ENCODE measurements at places on chromosomes 1 and 21.

DNA sequence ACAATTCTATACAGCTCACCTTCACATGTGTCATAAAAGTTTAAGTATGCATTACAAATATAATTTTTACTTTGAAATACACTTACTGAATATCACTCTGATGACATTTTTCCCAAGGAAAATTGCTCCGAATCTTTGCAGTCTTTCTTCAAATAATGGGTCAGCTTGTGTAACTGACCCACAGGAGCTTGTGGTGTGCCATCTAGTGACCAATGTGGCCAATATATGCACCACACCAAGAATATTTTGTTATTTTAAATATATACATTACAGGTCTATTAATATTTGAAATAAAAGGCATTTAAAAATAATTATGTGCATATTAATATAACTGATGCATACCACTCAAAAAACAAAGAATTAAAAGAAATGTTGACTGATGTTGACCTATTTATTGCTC is 271.4 kb downstream of the TBX15 start:
- DNase-seq, result no peak

DNA sequence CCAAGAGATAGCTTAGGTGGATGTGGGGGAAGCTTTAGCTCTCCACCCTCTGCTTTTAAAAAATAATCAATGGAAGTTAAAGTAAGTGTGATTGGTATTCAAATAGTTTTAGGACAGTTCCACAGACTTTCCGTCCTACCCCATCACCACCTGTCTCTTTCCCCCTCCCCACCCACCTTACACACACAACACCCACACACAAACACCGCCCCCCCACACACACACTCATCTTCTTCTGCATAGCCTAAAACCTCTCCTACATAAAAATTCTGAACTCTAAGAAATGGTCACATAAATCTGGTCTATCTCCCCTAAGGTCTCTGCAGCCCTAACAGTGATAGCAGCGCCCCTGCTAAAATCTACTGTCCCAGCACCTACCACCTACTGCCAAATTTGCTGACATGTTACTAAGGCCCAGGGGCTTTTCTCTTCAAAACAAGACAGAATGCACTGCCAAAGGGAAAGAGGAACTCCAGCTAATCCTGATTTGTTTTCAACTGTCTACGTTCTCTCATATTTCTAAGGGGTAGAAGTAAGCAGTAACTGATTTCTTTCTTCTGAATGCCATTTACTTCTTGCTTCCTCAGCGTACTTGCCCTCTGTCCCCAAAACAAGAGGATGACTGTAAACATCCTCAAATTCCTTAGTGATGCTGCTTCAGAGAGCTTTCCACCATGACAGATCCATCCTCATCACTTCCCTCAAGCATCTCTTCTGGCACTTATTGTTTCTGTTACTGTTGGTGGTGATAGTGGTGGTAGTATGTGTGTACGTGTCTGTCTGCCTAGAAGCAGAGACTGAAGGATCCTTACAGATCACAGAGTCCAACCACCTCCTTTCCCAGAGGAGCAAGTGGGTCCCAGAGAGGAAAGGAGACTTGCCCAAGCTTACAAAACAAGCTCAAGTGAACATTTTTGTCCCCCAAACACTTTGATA is 56.8 kb downstream of the LUZP1 start:
- DNase-seq, result no peak

DNA sequence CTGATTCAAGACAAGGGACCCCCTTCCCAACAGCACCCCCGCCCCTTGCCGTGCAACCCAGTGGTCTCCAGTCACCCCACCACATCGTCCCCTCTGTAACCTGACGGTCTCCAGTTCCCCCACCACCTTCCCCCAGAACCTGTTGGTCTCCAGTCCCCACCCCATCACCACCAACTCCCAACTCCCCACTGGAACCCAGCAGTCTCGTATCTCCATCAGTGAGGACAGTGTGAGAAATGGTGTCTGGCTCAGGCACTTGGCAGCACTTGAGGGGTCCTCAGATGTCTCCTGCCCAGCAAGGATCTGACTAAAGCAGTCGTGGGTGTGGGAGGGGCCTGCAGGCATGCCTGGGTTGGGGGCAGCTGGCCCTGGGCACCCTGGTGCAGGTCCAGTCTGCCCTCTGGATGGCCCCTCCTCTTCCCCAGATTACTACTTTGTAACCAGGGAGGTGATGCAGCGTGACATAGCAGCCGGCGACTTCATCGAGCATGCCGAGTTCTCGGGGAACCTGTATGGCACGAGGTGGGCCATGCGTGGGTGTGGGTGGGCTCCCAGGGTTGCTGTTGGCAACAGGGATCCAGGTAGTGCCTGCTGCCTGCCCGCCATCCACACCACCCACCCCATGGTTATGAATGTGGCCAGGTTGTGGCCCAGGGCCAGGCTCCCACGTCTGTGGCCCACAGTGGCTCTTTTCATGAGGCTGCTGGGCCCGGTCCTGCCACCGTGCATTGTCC is 3.1 kb upstream of the GJC2 start:
- no peak for DNase-seq

DNA sequence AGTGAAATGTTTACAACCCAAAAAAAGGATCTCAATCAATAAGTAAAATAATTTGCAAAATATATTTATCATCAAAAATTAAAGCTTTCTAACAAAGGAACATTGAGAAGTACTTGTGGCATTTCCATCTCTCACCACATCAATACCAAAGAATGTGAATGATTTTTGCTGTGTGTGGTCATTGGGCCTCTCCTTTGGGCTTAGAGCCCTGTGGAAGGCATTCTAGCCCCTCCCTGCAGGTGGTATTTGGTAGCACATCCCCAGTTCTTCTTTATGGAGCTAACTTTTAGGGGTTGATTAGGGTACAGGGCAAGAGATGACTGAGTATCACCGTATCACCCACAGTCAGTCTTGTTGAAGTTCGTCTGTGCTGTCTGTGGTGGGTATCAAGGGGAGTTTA is 294.1 kb upstream of the SGIP1 start:
- DNase-seq, result no peak

- no peak for DNase-seq
These were observed 637.5 kb downstream of the AJAP1 start for GRCh38 chr1:5291889-5292288.

GRCh38 chr1:60483509-60483908 is 409.9 kb upstream of the C1orf87 start:
- DNase-seq, result no peak

GRCh38 chr1:201714542-201715329 is 114.2 kb upstream of the IPO9 start:
- peak; percentile 95 for DNase-seq

DNA sequence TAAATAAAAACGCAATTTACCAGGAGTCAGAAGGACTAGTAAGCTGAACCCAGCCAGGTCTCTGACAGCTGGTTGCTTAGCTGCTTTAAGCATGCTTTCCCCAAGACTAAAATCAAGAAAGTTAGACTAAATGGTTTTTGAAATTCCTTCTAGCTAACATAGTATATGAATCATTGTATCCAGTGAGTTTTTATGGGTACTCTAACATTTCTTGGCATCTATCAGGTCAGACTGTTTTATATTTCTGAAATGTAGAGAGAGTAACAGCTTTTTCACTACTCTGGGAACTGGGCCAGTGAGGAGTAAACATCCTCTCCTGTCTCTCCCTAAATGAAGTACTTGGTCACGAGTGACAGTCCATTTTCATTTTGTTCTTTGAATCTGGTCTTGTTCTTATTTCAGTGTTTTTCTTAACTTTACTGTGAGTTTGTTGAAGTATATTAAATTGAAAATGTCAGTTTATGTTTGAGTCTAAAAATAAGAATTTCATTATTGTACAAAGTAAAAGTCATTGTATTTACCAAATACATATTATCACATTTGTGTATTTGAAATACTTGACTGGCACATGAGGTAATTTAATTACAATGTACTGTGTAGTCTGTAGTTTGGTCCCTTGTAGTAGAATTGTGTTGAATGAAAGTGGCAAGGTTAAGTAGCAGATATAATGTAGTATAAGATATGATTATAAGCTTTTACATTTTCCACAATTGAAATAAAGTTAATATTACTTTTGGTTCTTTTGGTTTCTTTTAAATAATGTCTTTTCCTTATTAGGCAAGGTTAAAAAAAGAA is 47.6 kb downstream of the PKN2 start:
- DNase-seq, result peak; percentile 61

- DNase-seq, result no peak
These were observed 63.5 kb downstream of the AGPAT3 start for GRCh38 chr21:43928222-43929125.

- no peak for DNase-seq
These were observed 32.6 kb downstream of the ZBED6 start for GRCh38 chr1:203828002-203828401.

GRCh38 chr1:43910343-43910742 is 23.3 kb upstream of the ARTN start:
- DNase-seq, result no peak

DNA sequence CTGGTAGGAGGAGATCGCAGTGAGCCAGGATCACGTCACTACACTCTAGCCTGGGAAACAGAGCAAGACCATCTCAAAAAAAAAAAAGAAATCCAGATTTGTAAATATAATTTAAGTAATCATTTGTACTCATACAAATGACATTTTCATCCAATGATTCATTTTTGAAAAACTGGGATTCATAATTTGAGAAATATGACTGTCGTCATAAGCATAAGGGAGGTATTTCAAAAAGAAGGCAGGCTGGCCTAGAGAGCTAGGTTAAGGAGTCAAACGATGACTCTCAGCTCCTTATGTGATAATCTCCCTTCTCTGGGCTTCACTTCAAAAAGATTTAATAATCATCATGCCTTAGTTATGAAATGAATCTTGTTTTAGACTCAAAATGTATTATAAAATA is 2.3 kb downstream of the GART start:
- peak; percentile 74 for DNase-seq

DNA sequence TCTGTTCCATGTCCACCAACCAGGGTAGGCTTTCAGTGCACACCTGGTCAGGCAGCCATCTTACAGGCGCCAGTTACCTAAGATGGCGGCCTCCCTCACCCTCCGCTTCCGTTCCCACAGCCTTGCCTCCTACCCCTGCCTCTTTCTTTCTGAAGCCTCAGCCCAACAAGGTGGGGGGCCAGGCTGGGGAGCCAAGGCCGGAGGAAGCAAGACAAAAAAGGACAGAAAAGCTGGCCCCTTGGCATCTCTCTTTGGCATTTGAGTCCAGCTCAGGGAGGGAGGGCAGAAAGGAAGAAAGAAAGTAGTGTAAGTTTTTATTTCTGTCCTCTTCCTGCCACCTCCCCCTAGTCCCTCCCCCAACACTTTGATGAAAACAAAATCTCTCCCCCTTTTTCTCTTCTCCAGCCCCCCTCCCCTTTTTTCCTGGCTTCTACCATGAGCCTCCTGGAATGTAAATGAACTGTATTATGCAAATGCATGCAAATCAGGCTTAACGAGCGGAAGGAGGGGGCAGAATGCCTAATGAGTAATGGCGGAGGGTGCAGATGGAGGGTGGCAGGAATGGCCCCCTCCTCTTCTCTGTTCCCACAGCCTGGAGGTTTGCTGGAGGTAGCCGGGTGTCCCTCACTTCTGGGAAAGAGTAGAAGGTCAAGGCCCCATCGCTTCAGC is 43.8 kb downstream of the RHBG start:
- no peak for DNase-seq

DNA sequence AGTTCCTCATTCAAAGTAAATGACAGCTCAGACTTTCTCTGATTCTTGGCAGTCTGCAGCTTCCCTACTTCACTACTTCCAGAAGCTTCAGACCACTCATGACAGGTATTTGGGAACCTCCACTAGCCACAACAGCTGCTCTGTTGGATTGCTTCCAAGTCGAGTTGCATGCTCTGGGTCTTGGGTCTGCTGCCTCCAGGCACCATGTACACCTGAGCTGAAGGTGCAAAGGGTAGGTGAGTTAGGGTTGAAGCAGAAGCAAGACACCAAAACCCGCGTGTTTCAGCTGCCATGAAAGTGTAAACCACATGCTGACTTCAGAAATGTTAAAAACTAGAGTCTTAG is 62.7 kb downstream of the ZNF684 start:
- no peak for DNase-seq

DNA sequence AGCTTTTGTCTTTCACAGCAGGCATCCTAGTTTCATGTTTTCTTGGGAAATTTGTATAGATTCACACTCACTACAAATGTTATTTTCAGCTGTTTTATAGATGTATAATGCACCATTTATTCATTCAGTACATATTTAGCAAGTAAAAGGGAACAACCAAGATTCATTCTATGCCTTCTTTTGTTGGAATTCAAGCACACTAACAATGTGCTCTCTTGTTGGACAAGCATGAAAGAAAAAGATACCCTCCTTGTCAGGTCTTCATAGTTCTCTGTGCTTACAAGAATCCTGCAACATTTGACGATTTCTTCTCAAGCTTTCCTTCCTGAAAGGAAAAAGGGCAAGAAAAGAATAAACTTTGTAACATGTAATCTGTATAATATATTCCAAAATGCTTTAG is 456.0 kb downstream of the USP25 start:
- DNase-seq, result no peak

GRCh38 chr1:6212193-6212959 is 6.5 kb downstream of the RNF207 start:
- no peak for DNase-seq

DNA sequence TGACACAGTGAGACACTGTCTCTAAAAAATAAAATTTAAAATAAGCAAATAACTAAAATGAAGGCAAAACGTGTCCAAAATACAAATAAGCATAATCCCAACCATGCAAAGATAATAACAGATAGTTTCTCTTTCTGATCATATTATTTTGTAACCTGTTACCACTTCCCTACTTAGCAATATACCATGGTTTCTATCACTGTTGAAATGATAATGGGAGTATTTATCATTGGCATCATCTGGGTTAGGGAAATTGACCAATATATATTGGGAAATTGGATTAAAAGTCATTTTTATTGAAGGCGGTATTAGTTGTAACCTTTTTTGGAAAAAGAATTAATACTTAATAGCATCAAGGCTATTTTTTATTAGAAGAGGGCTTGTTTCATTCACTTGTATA is 47.0 kb downstream of the USP25 start:
- no peak for DNase-seq

- no peak for DNase-seq
These were observed 9.1 kb downstream of the MRAP start for GRCh38 chr21:32307706-32308105.

DNA sequence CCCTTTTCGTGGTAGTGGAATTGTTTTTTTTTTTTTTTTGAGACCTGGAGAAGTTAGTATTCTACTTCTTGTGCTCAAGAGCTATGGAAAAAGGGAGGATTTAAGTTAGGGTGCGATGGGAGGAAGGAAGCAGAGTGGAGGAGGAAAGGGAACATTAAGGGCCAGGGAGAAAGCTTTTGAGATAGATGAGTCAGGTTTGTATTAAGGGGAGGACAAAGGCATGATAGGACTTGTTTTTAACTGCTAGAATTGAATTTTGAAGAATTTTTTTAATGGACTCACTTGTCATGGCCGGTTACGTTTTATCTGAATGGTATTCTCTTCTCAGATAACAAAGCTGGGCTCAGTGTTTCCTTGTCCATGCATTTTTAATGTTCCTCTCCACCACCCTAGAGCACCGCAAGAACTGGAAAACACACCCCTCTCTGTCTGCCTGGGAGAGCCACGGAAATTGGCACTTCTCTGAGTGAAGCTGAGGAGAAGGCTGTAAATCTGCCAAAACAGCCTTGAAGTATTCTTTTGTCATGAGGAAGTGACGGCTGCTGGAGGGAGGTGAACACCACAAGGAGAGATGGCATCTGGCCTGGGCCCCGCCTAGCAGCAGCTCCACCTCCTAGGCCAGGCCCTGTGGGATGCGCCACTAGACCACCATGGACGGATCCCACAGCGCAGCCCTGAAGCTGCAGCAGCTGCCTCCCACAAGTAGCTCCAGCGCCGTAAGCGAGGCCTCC is 3.5 kb downstream of the NIPAL3 start:
- DNase-seq, result no peak

GRCh38 chr1:170680428-170680827 is 16.5 kb downstream of the PRRX1 start:
- DNase-seq, result no peak

GRCh38 chr1:153347856-153348255 is 785 bp downstream of the PGLYRP4 start:
- no peak for DNase-seq
